ENCODE measurements at places on chromosomes 5 and 9. TPM values are rescaled to one million over a fixed set of nuclear protein-coding genes. Genes with fewer than 3 reads are reported as not detected.

The CYLC2 gene
- not detected for total RNA-seq

The AQP7 gene
- 1.2 TPM for total RNA-seq

The DDX4 gene
- total RNA-seq: not detected

The EMB gene
- 18.9 TPM for total RNA-seq

The EQTN gene
- not detected for total RNA-seq

The ADAMTS16 gene
- not detected for total RNA-seq

The EFNA5 gene
- 3.8 TPM for total RNA-seq

The TSC1 gene
- total RNA-seq: 29.7 TPM

The ACTBL2 gene
- not detected for total RNA-seq

The LHX6 gene
- 2.1 TPM for total RNA-seq

DNA sequence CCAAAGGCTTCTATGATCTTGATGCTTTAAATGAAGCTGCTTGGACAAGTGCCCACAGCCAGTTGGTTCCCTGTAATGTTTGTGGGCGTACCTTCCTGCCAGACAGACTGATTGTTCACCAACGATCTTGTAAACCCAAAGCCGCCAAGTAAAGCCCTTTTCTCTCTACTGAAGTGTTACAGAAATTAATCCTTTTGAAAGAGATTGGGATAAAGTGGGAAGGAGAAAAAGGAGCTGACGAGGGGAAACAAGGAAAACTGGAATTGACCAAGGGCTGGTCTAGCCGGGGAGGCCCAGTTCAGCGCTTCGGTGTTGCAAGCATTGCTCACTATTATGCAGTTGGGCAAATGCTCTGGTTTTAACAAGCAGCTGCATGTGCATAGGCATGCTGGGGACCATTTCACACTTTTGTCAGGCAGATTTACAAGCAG is 53.2 kb downstream of the ZNF474 start:
- DNase-seq: no peak

DNA sequence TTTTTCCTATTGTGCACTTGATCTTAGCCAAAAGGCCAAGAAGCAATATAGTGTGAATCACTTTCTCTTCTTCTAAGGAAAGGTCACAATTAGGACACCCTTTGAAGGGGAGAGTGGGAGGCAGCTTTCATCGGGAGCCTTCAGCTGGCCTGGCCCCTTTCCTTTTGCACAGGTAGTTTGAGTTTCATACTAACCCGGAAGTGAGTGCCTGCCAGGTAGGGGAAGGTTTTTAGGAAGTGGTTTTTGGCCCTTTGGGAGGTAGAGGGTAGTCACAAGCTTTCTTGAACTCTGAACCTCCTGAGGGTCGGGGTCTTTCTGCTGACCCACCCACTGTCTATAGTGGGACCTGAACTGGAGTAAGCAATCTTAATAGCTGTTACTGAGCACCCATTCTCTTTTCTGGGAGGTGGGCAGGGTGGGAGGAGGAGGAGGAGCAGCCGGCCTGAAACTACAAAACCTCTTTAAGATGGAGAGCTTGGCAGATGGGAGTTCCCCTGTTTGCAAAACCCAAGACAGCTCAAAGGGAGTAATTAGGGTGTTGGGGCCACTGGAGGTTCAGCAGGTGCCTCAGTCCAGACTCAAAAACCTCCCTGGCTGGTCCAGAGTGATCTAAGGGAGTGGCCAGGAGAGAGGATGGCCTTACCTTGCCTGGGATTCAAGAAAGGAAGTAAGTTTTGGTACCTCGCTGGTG is 6.0 kb downstream of the LARP1 start:
- DNase-seq: no peak

DNA sequence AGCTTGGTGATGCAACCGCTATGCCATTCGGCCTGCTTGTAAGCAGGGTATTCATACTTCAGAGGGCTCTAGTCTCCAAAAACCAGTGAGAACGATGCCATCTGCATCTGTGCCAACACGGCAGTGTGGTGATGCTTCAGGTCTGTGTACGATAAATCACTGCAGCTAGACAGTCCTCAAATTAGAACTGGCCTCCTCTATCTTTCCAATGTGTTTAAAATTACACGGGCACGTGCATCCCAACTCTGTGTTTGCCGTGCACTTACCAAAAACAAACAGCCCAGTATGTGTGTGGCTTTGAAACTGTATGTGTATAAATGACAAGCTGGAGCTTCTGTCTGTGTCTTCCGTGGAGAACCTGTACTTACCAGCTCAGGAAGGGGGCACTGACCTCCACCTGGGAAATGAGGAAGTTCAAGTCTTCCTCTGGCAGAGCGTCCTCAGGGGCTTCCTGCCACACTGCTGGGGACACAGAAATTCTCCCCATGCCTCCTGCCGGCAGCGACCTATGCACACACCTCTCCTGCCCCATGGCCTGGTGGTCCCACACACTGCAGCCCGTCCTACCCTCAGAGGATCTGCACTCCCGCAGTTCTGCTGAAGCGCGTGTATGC is 12.3 kb downstream of the MED10 start:
- no peak for DNase-seq

DNA sequence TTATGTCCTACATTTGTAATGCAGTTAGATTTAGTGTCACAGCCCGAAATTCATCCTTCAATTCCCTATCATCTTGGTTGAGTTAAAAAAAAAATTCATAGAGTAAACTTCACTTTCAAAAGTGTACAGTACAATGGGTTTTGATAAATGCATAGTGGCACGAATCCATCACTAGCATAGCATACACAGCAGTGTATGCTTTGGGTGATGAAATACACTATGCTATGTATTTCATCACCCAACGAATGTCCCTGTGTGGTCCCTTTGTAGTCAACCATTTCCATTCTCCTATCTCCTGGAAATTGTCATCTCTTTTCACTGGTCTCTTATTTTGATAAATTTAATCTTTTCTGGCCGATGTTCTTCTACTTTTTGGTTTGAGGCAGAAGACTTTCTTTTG is 129.4 kb upstream of the BASP1 start:
- no peak for DNase-seq

DNA sequence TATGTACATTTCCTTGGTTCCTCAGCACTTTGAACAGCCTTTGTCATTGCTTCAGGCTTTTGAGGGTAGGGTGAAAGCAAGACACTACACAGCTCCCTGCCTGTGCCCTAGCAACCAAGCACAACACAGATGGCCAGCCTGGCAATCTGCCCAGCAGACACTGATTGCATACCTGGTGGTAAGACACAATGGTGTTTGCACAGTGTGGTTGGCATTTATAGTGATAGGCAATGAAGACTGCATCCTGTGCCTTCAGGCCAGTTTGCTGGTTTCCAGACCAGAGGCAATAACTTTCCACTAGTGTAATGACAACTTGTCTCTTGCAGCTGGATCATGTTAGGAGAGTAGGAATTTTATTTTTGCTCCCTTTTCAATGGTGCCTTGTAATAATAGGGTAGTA is 144.5 kb upstream of the TNC start:
- DNase-seq: no peak

DNA sequence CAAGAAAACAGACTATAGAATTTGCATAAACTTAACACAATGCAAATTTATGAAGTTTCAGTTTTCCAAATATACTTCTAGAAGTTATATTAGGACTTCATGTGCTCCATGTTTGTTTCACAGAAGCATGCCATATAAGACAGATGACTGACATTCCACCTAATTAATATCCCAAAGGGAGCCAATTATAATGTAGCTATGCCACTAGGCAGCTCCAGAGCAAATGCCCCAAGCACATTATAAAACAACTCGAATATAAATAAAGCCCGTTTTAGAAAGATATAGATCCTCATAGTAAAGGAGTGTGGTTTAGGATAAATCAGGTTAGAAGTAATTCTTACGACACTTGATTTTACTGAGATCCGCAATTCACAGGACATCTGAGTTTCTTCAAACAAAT is 8.9 kb downstream of the DROSHA start:
- DNase-seq: no peak

DNA sequence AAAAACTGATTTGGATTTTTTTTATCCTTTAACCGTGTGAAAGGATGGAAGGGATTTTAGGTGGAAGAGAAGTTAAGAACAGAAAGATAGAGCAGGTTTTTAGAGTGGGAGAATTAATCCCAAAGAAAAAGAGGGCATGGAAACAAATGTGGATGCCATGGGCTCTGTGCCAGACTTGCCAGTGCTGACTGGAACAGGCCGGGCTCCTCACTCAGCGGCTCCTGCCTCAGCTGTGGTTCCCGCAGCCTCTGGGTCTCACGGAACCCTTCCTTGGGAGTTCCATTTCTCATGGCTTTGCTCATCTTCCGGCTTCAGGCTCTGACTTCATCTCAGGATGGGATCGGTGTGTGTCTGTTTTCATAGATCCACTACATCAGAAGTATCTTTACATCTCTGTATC is 30.4 kb upstream of the SLC2A8 start:
- no peak for DNase-seq

DNA sequence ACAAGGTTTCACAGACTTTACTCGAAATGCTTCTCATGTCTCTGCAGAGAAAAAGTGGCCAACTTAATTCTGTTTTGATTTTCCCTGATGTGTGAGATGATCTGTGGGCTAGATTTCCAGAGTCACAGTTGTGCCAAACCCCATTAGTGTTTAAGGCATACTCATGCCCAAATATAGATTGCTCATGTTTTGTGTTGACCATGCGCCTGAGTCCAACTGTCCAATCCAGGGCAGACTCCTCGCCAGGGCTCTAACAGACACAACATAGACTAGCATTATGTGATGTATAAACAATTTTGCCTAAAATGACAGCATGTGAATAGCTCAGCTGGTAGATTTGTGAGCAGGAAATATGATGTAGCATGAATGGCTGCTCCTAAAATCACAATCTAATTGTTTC is 128.1 kb downstream of the PRDM6 start:
- DNase-seq: no peak

DNA sequence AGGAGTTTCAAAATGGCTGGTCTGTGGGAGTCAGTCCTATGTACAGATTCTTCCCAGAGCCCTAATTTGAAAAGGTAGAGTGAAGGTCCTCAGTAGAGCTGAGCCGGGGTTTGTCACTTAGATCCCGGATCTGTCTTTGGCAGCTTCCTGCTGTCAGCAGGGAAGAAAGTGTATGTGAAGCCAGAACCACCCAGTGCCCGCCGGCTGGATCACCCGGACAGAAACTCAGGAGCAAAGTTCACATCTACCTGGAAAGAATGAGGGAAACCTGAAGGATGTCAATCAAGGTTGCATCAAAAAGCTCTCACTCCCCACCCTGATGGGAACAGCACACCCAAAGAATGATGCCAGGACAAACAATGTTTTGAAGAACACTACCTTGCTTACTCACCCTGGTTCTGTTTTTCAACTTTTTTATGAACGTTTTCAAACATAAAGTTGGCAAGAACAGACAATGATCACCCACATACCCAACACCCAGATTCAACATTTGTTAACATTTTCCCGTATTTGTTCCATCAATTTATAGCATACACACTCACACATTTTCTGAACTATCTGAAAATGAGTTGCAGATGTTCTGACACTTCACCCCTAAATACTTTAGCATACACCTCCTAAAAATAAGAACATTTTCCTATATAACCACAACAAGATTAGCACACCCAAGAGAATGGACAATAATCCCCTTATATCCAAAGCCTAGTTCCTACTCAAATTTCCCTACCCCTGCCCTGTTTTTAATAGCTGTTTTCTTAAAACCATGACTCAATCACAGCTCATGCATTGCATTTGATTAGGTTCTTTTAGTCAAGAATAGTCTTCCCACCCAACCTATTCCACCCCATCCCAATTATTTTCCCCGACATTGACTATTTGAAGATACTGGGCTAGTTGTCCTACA is 133.9 kb downstream of the LHFPL2 start:
- no peak for DNase-seq

DNA sequence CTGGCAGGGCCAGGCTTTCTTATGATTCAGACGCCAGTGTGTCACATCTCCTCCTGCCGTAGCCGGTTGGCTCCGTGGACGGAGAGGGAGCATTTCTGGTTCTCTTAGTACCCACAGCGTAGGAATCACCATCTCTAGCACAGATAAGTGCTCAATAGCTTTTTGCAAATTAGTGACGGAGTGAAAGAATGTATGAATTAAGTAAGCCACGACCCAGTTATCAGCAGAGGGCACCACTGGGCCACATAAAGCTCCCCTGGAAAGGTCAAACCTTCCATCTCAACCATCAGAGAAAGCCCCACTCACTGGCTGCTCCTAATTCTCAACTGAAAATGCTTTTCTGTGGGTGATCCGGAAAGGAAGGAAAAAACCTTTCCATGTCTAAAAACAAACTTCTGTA is 317.0 kb upstream of the ADCY2 start:
- DNase-seq: no peak

DNA sequence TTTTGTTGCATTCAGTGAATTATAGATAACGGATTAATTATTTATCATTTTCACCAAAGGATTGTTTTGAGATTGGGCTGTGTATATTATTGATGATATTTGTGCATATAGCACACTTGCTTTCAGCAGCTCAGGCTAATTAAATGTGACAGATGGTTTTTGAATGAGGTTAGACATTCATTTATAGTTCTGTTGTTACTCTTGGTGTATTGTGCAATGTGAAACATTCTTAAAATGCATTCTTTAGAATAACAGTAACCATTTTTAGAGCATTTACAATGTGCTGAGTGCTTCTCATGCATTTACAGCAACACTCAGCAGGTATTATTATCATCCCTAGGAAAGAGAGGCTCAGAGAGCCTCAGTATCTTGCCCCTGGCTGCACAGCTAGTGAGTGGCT is 23.8 kb downstream of the NANS start:
- DNase-seq: no peak
